ENCODE measurements at places on chromosomes 11 and 22. TPM values are rescaled to one million over a fixed set of nuclear protein-coding genes. Genes with fewer than 3 reads are reported as not detected.

DNA sequence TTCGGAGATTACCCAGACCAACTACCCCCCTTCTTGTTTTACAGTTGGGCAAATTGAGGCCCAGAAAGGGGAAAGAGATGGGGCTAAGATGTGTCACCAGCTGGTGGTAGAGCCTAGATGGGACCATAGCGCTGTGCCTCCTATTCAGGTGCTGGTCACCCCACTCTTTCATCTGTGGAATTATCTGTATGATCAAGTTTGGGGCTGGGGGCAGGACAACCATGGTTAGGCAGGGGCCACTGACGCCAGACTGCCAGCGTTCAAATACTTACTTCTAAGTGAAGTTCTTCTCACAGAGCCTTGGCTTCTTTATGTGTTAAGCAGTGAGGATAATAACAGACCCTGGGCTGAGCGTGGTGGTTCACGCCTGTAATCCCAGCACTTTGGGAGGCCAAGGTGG, 55.9 kb downstream of the IGLL1 start:
- no peak overlapping the region for H3K4me3 ChIP-seq
- DNase-seq, result no peak
- no peak overlapping the region for H3K27ac ChIP-seq

DNA sequence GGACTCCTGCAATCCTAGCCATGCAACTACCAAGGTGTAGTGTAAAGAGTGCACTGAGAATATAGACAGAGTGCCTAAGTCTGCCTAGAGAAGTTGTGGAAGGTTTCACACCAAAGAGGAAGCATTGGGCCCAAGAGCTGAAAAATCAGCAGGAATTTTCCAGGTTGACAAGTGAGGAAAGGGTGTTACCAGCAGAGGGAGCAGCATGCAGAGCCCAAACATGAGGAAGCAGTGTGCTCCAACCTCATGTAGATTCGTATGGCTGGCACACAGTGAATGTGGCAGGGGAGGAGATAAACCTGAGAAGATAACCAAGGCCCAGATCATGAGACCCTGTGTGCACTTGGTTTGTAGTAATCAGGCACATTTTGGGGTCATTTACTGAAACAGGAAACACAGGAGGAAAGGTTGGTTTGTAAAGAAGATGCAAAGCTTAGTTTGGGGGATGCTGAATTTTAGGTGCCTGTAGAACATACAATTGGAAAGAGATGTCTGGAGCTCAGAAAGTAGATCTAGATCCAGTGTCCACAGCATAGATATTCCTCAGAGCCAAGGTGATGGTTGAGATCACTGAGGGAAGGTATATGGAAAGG, 1.7 kb downstream of the HPX start:
- H3K4me1 ChIP-seq, result peaks cover 33% of the 10 kb centered on the region
- H3K27me3 ChIP-seq, result no peaks in the 10 kb centered on the region
- peak; percentile 20 for DNase-seq
- no peak overlapping the region for H3K4me3 ChIP-seq
- H3K36me3 ChIP-seq, result no peaks in the 10 kb centered on the region
- no peak overlapping the region for H3K27ac ChIP-seq

DNA sequence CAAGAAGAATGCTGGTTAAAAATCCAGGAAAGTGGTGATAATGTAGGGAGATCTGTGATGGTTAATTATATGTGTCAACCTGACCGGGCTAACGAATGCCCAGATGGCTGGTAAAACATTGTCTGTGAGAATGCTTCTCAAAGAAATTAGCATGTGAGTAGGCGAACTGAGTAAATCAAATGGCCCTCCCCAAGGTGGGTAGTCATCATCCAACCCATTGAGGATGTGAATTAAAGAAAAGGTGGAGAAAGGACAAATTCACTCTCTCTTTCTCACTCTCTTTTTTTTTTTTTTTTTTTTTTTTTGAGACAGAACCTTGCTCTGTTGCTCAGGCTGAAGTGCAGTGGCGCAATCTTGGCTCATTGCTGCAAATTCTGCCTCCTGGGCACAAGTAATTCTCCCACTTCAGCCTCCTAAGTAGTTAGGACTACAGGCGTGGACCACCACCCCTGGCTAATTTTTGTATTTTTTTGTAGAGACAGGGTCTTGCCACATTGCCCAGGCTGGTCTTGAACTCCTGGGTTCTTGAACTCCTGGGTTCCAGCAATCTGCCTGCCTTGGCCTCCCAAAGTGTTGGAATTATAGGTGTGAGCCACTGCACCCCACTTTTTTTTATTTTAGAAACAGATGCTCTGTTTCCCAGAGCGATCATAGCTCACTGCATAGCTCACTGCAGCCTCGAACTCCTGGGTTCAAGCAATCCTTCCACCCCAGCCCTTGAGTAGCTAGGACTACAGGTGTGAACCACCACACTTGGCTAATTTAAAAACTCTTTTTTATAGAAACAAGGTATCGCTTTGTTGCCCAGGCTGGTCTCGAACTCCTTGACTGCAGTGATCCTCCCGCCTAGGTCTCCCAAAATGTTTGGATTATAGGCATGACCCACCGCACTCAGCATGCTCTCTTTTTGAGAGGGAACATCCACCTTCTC, 22.0 kb upstream of the P2RY6 start:
- H3K27ac ChIP-seq, result no peak overlapping the region
- H3K4me1 ChIP-seq, result no peaks in the 10 kb centered on the region
- H3K27me3 ChIP-seq, result no peaks in the 10 kb centered on the region
- DNase-seq, result no peak

GRCh38 chr11:120713296-120713695, 201.7 kb downstream of the GRIK4 start:
- H3K27ac ChIP-seq, result no peak overlapping the region
- no peak for DNase-seq
- H3K27me3 ChIP-seq, result peaks cover 11% of the 10 kb centered on the region
- no peaks in the 10 kb centered on the region for H3K4me1 ChIP-seq
- H3K36me3 ChIP-seq, result no peaks in the 10 kb centered on the region
- H3K4me3 ChIP-seq, result no peak overlapping the region

The PRDM10 gene
- 8.2 TPM for total RNA-seq

The OR5AN1 gene
- not detected for total RNA-seq

The MRGPRX4 gene
- not detected for total RNA-seq

The TXNRD2 gene
- 18.6 TPM for total RNA-seq
